Body of pancreas (tissue), 4 donors: ENCODE measurements at places on chromosomes 5 and 9. TPM values are rescaled to one million over a fixed set of nuclear protein-coding genes. Genes with fewer than 3 reads are reported as not detected.

GRCh38 chr5:117691081-117691870, 1116.7 kb upstream of the SEMA6A start:
- no peak for DNase-seq

DNA sequence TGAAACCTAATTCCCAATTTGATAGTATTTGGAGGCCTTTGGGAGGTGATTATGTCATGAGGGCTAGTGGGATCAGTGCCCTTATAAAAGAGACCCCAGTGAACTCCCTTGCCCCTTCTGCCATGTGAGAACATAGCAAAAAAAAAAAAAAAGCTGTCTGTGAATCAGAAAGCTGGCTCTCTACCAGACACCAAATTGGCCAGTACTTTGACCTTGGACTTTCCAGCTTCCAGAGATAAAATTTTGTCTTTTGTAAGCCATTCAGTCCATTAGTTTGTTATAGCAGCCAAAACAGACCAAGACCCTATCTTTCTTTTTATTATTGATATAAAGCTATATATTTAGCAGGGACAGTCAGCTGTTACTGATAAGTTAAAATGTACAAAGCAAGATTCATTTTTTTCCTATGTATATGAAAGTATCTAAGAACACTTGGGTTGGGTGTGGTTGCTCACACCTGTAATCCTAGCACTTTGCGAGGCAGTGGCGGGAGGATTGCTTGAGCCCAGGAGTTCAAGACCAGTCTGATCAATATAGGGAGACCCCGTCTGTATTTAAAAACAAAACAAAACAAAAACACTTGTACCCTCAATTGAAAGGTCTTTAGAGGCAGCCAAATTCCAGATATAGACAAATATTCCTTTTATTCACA, 8.1 kb upstream of the C5orf24 start:
- DNase-seq: peak; percentile 48

DNA sequence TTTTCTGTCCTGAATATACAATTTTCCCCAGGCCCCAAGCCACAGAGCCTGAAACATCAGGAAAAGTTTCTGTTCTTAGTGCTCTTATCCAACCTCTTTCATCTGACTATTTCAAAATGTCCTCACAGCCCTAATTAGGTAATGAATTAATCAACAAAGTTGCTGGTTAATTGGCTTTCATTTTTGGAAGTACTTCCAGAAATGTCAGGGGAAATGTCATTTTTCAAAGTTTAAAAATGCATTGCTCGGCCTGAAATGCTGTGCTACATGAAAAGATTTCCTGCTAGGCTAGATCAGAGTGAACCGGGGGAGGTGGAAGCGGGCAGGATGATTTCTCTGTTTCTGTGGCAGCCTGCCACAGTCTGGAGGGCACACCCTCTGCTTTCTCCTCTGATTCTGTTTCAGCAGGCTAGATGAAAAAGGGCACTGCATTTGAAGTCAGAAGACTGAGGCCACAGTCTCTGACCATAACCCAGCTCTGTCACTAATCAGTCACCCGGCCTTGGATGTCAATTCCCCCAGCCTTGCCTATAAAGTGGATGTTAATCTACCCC, 55.9 kb upstream of the BARX1 start:
- no peak for DNase-seq

DNA sequence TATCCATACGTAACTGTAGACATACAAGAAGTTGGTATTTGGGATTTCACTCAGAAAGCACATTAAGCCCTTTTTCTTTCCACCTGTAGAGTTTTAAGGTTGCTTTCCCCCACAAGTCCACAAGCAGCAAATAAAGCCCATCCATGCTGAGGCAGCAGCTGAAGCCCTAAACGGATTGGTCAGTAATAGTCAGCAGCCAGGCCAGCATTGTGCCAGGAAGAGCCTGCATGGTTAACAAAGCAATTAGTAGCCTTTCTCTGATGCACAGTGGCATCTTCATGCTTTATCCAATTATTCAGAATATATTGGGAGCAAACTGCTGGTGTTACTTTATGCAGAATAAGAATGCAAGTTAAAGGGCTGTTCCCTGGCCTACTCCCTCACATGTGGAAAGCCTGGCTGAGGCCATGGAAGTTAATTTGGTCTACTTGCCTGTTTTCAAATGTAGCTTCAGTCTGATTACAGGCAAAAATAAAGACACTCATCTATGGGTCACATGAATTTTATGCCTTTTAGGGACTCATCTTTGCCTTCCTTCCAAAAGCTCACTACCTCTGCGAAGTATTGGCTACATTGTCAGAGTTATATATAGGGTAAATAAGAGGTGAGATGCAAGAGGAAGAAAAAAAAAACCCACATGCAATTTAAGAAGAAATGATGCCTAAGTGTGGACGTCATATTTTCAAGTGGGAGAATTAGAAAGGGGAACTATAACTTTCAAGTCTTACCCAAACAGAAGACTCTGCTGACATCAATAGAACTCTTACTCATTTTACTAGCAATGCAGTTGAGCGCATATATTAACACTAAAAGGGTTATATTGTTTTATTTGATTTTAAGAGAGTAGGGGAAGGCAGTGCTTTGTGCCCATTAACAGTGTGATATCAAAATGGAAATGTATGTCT, 15.9 kb downstream of the EBF1 start:
- DNase-seq: no peak

DNA sequence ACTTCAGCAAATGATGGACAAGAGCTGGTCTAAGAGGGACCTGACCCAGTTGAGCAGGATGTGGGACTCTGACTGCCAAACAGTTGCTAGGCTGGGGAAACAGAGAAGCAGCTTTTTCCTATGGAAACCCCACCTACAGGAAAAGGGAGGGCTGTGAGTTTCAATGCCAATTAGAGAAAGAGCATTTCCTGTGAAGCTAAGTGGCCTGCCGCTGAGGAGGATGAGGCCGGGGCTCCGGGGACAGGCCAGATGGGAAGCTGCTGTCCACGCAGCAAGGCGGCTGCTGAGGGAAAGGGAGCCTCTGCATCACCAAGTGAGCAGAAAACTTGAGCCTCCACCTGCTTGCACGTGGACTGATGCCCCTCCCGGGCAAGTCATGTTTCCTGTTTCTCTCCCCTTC, at the start of gene PCDH12:
Gene PCDH12, minus strand, starts transcription at position 90 of the 400 bp plus-strand sequence. CDS start 351 bp downstream, outside the sequence.
- DNase-seq: no peak

DNA sequence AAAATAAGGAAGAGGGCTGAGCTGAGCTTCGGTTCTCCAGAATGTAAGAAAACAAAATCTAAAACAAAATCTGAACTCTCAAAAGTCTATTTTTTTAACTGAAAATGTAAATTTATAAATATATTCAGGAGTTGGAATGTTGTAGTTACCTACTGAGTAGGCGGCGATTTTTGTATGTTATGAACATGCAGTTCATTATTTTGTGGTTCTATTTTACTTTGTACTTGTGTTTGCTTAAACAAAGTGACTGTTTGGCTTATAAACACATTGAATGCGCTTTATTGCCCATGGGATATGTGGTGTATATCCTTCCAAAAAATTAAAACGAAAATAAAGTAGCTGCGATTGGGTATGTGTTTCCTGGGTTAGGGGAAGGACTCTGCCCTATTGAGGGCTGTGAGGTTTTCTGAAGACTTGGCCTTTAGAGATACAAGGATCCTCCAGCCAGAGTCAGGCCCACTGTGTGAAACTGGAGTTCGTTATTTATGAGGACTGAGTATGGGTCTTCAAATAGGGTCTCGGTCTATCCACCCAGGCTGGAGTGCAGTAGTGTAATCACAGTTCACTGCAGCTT, 3.8 kb downstream of the EGR1 start:
- DNase-seq: no peak

GRCh38 chr9:124743686-124744348, 27.3 kb downstream of the NR6A1 start:
- no peak for DNase-seq

- no peak for DNase-seq
Observed at GRCh38 chr5:16326137-16326536, 139.5 kb downstream of the ZNF622 start.

GRCh38 chr9:15293084-15293483, 13.9 kb downstream of the TTC39B start:
- no peak for DNase-seq

- DNase-seq: no peak
Observed at GRCh38 chr5:81631124-81631523, 119.8 kb downstream of the SSBP2 start.

- no peak for DNase-seq
Observed at GRCh38 chr5:55004729-55005128, 19.3 kb upstream of the GZMK start.

- DNase-seq: no peak
Observed at GRCh38 chr5:68329554-68330255, 114.1 kb downstream of the PIK3R1 start.

DNA sequence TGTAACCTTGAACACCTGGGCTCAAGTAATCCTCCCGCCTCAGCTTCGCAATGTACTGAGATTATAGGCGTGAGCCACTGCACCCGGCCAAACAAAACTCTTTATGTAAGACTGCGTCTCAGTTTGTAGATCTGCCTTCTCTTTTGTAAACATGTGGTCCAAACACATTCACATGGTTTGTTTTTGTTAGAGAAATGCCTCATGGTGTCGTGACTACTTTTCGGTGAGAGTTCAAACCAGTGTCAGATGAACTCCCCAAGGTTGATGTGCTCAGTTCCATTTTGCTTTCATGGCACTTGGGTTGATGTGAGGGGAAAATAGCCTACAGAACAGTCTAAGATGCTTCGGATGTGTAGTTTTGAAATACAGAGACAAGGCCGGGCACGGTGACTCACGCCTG, 231.6 kb downstream of the GOLPH3 start:
- DNase-seq: no peak

DNA sequence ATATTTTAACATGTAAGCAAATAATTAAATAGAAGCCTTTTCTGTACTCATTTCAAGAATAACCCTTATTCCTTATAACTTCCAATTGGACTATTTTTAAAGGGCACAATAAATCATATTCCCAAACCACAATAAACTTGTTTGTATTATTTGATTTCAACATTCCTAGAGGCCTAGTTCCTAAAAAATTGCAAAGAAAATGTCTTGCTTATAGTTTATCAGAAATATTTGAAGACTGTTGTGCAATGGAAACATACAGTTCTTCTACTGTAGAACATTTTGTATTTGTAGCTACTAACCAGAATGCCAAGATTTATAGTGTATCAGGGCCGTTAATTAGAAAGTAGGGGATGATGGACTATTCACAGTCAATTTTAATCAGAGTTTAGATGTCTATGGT, 1037.0 kb upstream of the CDH18 start:
- DNase-seq: no peak

GRCh38 chr5:1931604-1932231, 49.0 kb upstream of the IRX4 start:
- DNase-seq: peak; percentile 83

GRCh38 chr9:34227445-34227844, 48.6 kb downstream of the UBAP1 start:
- no peak for DNase-seq

GRCh38 chr5:56638061-56638621, 177.2 kb upstream of the MAP3K1 start:
- peak; percentile 89 for DNase-seq

DNA sequence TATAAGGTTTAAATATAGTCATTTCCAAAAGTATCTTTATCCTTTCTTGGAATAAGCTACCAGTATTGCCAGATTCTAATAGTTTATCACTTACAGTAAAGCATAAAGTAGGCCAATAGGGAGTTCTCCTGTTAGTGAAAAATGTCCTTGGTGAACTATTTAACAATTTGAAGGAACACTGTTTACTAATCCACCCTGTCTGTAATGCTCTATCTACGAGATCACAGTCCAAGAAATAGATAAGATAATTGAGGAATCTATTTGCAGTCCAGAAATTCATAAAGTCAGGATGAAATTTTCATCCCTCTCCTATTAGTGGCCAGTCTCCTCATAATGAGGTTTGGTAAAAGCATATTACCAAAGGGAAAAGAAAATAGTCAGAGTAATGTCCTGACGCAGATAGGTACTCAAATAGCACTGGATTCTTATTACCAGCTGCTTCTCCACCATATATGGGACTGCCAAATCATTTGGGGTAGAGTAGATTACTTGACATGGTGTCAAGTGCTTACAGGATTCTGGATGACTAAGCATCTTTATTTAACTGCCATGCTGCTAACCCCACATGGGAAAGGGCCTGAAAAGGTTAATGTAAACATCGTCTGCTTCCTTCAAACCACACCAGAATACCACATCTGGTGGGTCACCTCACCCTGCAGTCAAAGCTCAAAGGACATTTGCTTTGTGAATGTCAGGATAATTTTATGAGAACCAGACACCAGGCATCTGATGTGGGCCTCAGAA, 808.1 kb downstream of the EFNA5 start:
- DNase-seq: no peak

GRCh38 chr9:72384710-72385485, 19.9 kb upstream of the ZFAND5 start:
- DNase-seq: no peak

DNA sequence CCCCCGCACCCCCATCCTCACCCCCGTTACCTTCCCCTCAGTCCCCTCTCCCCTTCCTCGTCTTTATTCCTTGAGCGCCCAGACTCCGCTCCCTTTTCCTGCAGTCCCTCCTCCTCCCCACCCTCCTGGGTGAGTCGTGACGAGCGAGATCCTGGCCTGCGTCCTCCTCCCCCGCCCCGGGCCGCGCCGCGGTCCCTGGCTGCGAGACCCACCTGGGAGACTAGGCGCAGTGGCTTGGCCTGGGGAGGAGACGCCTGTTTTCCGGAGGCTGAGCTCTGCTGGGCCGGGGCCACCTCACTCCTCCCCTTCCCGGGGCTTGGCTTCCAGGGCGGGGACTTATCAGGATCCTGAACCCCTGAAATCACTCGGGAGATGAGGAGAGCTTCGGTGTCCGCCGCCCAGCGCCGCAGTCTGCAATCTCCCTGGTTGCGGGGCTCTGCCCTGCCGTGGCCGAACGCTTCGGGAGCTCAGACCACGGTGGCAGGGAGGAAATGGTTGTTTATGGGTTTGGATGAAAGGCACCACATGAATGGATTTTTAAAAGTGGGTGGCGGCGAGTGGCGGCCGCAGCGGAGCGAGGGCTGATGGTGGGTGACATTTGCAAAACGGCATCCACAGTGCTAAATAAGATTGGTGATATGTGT, 984 bp downstream of the STXBP1 start:
- peak; percentile 61 for DNase-seq

GRCh38 chr9:116313638-116314037, 160.0 kb downstream of the PAPPA start:
- DNase-seq: no peak

DNA sequence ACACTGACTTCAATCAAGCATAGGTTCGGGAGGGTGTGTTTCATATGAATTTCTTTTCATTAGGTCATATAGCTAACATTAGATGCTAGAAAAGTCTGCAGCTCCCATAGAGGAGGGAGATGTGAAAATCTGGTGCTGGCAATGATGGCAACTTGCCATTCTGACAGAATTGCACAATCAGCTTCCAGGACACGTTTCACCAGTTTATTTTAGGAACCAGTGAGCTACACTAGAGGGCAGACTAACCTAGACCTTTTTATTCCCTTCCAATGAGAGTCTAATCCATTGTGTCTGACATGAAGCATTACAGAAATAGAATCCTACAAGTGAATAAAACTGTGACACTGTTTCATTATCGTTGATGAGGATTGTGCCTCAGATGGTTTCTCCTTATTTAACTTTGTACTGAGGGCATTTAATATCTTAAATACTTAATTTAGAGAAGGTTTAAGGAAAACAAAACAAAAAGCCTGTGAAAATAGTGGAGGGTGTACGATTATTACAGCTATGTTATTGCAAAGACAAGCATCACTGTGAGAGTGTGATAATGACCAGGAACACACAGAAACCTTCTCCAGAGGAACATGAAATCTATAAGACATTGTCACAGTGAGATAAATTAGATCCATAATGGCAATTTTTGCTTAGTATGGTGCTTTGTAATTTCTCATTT, 363.3 kb upstream of the RPS23 start:
- DNase-seq: peak; percentile 89

Gene IFNA13
- total RNA-seq: not detected

Gene PCDHB7
- total RNA-seq: 0.52 TPM

Gene BSPRY
- 27.0 TPM for total RNA-seq

Gene SHISAL2B
- 9.9 TPM for total RNA-seq

Gene C5orf58
- not detected for total RNA-seq

Gene CD74
- 405 TPM for total RNA-seq

Gene CDH12
- not detected for total RNA-seq
